Stimulated activated CD4-positive, alpha-beta T cell treated with anti-CD3 and anti-CD28 coated beads, TNF-alpha, amount 100 ng/mL, for 24 hours (primary cell): ENCODE measurements at places on chromosomes 3 and 15.

- DNase-seq, result no peak
Observed at GRCh38 chr3:22935040-22935439, 268.1 kb upstream of the UBE2E2 start.

DNA sequence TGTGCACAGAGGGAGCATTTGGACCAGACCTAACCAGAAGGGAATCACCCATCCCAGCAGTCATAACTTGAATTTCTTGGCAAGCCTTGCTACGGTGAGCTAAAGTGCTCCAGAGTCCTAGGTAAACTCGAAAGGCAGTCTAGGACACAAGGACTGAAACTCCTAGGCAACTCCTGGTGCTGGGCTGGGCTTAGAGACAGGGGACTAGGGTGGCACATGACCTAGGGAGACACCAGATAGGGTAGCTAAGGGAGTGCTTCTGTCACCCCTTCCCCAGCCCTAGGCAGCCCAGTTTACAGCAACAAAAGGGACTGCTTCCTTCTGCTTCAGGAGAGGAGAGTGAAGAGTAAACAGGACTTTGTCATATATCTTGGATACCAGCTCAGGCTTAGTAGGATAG, 256.4 kb upstream of the ARHGEF26 start:
- no peak for DNase-seq

- DNase-seq, result no peak
Observed at GRCh38 chr3:18572809-18573208, 147.7 kb upstream of the SATB1 start.

- DNase-seq, result no peak
Observed at GRCh38 chr3:138464491-138464860, 30.1 kb downstream of the ESYT3 start.

- no peak for DNase-seq
Observed at GRCh38 chr3:98770261-98771039, 7.3 kb downstream of the ST3GAL6 start.

DNA sequence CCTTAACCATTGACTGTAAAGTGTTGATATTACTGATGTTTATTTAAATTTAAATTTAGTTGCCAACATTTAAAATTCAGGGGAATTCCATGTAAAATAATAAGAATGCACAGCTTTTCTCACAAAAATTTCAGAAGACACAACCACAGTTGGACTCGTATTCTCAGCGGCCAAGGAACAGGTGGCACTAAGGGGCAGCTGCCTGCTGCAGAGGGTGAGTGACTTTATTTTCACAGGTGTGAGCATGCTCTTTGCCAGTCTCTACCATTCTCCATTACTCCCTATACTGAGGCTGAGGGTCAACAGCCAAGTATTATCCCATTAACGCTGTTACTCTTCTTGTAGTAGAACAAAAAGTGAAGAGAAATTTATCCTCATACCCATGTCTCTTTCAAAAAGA, 92.1 kb upstream of the GADL1 start:
- no peak for DNase-seq

DNA sequence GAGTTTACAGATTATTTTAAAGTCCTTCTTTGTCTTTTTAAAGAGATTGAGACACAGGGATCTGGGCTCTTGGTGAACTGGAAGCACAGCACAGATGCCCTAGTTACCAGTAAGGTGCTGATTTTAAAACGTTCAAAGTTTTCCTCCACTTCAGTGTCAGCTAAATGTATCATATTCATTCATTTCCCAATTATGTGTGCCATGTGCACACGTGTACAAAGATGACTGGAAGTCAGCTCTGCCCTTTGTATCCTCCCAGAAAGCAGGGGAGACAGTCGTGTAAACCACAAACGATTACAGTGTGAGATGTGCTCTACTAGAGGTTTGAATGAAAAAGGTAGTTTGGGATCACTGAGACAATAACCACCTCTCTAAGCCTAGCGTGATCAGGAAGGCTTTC, 730 bp downstream of the ZKSCAN7 start:
- no peak for DNase-seq

- DNase-seq, result no peak
Observed at GRCh38 chr3:2372306-2372705, 273.6 kb downstream of the CNTN4 start.

DNA sequence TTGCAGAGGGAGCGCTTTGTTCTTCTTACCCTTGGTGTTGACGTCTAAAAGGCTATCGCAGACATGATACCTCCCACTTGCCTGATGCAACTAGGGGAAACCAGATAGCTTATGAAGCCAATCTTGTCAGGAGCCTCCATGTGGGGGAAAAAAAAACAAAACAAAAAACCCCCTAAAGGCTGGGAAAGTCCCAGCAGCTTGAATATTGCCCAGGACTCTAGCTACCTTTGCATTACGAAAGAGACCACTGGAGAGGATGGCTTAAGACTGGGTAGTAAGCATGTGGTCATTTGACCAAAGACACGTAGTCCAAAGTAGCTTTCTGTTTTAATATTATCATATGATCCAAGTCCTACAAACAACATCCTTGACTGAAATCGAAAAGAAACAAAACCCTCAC, 120.7 kb upstream of the WNT5A start:
- DNase-seq, result no peak

GRCh38 chr3:127684871-127685707, 12.3 kb downstream of the ABTB1 start:
- no peak for DNase-seq

DNA sequence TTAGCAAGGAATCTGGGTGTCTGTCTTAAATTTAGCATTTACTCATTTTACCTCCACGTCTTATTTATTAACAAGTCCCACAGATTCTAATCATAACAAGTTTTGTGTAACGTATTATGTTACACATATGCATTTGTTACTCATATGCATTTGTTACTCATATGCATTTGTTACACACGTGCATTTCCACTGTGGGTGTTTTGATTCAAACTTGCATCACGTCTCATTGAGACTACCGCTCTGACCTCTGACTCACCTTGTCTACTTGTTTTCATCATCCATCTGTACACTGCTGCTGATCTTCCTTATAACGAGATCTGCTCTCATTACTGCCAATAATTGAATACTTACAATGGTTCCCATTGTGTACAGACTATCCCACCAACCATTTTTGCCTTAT, 1141.4 kb downstream of the TBL1XR1 start:
- no peak for DNase-seq

- DNase-seq, result no peak
Observed at GRCh38 chr3:6105187-6105586, 755.7 kb upstream of the GRM7 start.

DNA sequence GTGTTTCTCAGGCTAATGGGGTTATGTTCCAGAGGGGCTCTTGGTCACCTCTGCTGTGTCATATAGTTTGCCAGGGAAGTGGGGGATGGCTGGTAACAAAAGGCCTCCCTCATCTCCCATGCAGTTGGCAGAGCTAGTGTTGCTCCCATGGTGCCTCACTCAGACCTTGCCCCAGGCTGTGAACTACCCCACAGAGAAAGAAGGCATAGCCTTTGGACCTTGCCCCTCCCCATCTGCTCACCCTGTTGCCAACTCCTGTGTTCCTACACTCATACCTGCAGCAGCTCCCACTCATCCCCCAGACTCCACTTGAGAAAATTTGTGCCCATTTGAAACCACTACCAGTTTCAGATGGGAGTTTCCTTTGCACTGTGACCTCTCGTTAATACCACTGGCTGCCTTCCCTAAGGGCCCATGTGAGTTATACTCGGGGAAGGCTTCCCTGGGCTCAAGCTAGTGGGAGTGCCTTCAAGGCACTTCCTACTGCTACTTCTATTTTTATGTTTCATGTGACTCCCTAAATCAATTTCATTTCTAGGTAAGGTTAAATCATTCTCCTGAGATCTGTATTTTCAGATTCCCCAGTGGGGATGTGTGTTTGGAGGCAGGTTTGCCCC, 25.3 kb upstream of the COPB2 start:
- DNase-seq, result no peak

DNA sequence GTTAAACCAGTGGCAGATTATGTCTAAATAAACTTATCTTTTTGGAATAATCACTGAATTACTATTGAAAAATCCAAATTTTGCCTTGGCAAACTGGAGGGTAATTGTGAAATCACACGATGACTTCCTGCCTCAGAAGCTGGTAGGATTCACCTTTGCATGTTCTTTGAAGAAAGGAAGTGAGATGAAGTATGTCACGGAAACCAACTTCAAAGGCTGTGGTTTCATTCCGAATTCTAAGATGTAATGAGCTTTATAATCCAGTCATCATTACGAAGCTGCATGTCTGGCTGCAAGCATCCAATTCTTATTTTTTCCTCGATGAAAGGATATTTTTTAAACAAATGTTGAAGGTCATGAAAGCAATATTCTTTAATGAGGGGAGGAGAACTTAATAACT, 15.0 kb upstream of the ZBED2 start:
- DNase-seq, result no peak

DNA sequence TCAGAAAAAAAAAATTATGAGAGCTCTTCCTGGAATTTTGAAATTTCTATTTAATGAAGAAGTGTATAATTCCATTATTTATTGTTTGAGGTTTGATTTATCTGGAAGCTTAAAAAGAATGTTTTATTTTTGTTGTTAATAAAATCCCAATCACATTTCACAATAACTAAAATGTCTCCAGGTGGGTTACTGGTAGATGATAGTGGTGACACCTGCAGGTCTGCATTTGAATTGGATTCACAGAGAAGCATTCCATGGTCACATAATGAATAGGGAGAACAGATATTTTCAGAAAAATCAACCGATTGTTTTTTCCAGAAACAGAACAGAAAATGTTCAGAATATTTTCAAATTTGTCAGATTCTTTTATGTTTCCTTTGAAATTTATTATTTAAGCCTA, 48.3 kb downstream of the ASB7 start:
- no peak for DNase-seq

- no peak for DNase-seq
Observed at GRCh38 chr3:18481946-18482548, 56.9 kb upstream of the SATB1 start.

- no peak for DNase-seq
Observed at GRCh38 chr3:183149915-183150750, 12.4 kb downstream of the LAMP3 start.

- DNase-seq, result no peak
Observed at GRCh38 chr3:111454551-111454950, 87.4 kb upstream of the CD96 start.

- DNase-seq, result no peak
Observed at GRCh38 chr15:80998251-80998650, 2.5 kb upstream of the TLNRD1 start.

- DNase-seq, result no peak
Observed at GRCh38 chr3:64541803-64542202, 146.0 kb downstream of the ADAMTS9 start.

DNA sequence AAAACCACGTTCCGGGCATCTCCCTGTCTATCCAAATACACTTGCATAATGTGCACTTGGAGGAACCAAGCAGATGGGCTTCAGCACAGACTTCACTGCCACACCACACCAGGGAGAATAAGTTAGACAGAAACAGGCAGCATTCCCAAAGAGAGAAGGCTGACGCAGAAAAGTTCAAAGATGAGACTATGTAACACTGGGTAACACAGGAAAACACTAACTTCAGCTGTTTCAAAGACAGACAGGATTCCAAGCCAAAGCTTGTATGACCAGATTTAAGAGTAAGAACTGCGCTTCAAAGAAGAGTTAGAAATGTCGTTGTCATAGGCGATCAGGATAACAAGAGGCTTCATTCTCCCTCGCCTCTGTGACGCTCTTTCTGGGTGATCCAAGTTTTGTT, 19.9 kb downstream of the SLC51A start:
- no peak for DNase-seq

DNA sequence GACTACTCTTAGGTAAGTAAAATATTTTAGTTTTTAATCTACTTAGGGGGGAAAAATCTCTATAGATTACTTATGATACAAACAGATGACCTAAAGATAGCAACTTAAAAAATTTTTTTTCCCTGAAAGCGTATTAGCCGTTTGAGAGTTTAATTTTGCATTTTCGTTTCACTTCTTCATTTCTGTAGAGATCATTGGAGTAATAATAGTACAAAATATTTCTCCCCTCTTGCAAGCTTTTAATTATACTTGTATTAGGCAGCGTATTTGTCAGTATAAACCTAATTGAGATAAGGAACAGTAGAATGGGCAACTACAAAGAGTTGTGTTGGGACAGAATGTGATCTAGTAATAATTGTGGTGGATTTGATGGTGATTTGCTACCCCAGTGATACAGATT, 10.3 kb downstream of the SKIL start:
- DNase-seq, result no peak
